ENCODE measurements at places on chromosomes 2 and 18.

DNA sequence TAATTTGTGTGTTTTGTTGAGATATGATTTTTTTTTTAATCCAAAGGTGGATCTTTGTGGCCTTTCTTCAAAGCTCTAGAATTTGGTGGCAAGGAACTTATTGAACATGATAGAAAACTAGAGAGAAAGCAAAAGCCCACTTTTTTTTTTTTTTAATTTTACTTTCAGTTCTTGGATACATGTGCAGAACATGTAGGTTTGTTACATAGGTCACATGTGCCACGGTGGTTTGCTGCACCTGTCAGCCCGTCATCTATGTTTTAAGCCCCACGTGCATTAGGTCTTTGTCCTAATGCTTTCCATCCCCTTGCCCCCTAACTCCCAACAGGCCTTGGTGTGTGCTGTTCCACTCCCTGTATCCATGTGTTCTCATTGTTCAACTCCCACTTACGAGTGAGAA lies 135.9 kb downstream of the RHBDD1 start:
- no peak for DNase-seq

DNA sequence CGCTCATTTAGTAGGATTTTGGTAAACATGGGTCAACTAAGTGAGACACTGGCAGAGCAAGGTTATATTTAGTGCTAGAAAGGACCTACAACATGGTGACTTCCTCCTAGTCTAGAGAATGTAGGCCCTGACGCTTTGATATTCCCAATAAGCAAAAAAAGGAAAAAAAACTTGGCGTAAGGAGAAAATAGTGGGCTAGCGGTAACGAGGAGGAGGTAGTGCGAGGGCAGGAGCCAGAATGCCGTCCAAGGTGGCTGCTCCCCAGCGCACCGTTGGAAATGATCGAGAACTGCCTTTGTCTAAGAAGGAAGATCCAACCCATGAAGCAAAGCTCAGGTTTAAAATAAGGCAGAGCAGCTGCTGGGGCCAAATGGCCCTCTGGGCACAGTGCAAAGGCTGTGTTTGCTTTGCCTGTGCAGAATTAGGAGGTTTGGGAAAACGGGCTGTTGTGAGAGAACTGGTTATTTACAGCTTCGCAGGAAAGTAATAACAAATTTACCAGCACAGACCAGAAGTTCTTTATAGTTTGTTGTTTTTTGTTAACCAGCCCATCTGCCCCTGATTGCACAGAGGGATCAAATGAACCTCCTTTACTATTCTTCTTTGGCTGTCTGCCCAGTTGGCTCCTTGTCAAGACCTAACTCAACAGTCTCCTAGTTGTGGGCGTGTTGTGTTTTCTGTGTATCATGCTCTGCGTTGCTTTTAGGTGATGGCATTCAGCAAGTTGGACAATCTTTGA lies 86.6 kb downstream of the ITGB1BP1 start:
- DNase-seq = no peak

DNA sequence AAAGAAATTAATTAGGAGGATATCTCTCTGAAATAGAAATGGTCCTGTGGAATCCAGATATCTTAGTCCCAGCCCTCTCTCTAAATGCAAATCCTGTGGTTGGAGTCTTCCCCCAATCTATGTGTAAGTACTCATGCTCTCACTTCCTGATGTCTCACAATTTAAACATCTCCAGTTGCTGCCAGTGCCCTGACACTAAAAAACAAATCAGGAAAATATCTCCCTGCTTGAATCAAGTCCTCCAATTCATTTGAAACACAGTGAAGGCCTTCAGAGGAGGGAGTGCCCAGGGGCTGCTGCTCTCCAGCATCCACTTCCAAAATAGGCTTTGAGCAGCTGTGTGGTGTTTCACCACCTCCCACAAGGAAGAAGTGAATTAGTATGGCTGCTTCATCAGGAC lies 413.8 kb downstream of the RAD51AP2 start:
- no peak for DNase-seq

- no peak for DNase-seq
These were observed 25.9 kb downstream of the PECR start for GRCh38 chr2:216055680-216056079.

DNA sequence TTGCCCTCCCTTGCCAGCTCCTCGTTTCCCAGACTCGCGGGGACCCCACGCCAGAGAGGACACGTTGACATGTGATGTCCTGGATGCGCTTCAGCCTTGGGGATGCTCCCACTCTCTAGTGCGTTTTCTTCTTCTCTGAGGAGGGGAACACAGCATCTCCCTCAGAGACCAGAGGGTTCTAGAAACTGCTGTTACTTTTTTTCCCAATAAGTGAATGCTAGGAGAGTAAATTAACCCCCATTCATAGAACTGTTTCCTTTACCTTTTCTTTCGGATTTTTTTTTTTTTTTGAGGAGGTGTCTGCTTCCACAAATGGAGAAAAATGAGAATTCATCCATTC lies 370 bp upstream of the EFEMP1 start:
- DNase-seq = no peak

- DNase-seq = no peak
These were observed 326.1 kb downstream of the RNF144A start for GRCh38 chr2:7243276-7243675.
